Central memory CD4-positive, alpha-beta T cell (primary cell): ENCODE measurements at places on chromosomes 12 and 14.

GRCh38 chr14:50232276-50232642 is 881 bp upstream of the SOS2 start:
- DNase-seq = no peak

DNA sequence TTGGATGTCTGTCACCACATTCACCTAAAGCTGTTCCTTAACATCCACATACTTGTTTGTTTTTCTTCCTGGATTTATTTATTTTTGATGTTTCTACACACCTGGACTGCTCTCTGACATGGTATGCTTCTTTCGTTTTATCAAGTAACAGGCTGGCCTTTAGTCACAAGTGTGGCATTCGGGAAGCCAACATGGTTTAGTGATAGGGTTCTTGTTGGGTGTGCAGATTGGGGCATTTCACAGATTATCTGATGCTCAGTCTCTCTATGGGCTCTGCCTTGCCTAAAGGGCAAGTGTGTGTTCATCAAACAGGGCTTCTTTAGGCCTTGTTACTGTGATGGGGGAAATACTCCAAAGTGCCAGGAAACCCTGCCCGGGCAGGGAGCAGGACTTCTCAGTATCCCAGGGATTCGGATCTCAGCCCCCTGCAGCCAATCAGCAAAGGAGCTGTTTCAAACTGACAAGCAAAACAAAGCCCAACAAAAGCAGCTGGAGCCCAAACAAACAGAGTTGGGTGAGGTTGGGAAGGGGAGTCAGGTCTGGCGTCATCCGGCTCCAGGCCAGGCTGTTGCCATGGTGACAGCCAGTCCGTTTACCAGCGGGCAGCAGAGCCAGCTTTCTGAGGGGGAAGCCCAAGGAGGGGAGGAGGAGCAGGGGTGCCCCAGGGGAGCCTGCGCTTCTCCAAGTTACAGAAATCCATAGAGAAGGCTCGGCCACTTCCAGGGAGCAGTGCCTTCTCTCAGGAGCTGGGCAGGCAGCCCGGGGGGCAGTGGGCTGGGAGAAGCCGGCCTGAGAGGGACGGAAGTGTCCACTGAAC is 31.9 kb downstream of the FOS start:
- no peak for DNase-seq

- no peak for DNase-seq
These were observed 18.1 kb upstream of the EIF5 start for GRCh38 chr14:103315941-103316340.

- DNase-seq = no peak
These were observed 102.8 kb downstream of the SCAF11 start for GRCh38 chr12:45887544-45887943.

DNA sequence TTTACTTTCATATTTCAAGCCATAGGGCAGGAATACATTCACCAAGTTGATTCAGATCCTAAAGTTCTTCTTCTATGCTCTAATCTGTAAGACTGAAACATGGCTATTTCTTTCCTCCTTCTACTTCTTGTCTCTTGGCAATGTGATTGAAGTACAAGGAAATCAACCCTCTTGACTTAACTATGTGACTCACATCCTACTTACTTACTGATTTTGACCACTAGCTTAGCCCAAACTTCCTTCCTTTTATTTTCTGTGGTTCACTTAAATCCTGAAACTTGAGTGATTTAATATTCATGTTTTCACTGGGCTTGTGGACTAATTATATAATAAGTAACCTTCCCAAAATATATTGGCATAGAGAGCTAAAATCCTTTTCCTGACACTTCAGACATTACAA is 111.2 kb upstream of the NOVA1 start:
- DNase-seq = no peak

DNA sequence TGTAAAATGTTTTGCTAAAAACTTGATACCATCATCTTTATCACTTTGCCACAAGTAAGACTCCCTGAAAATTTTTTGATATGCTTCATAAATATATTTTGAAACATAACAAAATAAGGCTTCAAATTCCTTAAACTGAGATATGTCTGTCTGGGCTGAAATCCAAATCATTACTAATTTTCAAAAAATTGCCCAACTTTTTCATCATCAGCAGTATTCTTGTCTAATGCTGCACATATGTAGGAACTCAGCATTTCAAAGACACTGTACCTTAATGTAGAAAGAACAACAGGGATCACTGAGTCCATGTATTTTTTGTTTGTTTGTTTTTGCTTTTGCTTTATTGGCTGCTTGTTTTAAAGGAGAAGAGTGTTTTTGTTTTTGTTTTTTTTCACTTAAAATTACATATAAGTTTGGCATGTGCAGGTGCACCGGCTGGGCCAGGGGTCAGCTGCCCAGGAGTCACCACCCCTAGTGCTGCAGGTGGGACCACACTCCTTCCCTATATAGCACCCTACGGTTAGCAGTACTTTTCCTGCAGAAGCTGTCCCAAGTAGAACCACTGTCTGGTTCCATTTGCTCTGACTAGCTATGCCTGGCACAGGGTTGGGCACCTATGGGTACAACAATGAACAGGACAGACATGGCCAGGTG is 231.2 kb downstream of the PIK3C2G start:
- DNase-seq = no peak

DNA sequence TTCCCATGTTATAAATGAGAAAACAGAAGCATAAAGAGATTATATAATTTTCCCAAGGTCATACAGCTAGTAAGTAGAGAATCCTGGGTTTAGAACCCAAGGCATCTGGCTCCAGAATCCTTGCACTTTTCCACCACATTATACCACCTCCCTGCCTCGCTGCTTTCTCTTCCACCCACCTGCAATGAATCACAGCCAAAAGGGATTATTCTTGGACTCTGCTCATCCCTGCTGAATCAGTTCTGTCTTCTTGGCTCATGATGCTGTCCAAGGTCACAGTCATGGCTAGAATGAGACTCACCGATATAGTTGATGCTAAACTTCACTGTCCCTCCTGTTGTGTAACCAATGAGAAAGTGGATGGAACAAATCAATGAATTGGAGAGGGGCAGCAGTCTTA is 356.6 kb downstream of the FUT8 start:
- no peak for DNase-seq

DNA sequence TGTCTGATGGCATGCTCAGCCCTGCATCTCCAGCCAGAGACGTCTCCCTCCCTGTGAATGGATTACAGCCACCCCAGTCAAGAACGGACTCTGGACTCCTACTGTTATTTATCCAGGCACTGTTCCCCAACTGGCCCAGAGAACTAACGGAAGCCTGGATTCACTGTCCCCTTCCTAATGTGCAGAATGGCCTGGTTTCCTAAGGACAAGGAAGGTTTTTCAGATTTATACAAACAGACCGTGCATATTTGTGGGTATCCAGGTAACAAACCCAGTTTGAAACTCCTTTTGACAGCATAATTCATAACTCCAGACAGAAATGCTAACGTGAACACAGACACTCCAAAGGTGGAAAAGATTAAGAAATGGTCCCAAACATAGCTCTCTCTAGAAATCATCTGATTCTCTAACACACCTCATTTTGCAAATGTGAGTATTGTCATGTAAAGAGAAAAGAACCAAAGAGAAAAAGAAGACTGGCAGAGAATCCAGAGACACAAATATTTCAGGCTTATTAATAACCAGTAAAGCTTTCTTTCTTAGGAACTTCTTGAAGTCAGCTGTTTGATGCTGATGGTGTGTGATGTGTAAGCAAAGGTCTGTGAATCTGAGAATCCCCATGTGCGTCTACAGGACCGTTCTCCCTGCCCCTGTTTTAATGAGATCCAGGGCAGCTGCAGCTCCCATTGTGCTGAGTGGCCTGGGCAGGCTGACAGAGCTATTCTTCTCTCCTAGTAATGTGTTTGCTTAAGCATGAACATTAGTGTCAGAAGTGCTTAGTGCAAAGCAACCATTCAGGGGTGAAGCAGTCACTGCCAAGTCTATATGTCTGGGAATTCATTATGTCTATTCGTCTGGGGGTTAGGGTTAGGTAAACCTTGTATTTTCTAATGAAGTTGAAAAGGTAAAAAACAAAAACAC is 86.8 kb upstream of the HIF1A start:
- DNase-seq = no peak

GRCh38 chr12:14362352-14362751 is 3.1 kb upstream of the ATF7IP start:
- DNase-seq = no peak

- DNase-seq = no peak
These were observed 2.6 kb upstream of the PHC1 start for GRCh38 chr12:8911606-8912268.

DNA sequence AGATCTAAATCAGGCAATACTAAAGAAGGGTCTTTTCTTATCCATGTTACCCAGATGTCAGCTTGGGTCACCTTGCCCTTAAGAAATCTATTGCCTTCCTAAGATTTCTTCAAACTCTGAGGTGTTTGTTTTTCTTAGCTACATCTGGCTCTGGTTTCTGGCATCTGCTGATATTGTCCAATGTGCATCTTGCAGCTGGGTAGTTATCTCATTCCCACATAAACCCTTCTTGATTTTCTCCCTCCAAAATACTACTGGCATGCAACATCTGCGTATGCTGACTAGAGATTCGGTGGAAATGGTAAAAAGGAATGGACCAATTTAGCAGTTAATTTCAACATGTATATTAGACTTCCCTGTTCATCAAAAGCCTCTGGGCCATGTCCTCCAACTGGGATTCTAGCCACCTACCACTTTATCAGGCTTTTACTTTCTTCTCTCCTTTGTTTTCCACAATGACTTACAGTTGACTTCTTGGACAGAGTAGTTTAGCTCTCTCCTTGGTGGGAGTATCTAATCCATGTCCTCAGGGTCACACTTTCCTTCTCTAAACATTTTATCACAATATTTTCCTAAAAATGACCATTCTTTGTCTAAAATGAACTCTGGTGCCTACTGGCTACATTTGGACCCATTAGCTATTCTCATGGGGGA is 324.8 kb upstream of the FAR2 start:
- no peak for DNase-seq

- DNase-seq = no peak
These were observed 63.2 kb upstream of the SFSWAP start for GRCh38 chr12:131647667-131648066.

DNA sequence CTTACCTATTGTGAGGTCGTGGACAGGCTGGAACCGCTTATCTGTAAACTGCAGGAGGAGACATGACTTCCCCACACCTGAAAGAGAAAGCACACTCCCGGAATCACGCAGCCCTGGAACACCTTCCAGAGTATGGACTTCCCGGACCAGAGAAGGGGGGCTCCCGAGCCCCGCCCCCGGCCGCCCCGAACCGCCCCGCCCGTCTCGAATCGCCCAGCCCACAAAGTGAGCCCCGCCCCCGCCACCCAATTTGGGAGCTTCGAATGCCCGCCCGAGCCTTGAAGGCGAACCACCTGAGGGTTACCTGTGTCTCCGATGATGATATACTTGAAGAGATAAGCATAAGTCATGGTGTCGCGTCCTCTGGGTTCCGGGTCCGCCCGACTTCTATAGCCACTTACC is 235 bp downstream of the RAB2B start:
- no peak for DNase-seq

DNA sequence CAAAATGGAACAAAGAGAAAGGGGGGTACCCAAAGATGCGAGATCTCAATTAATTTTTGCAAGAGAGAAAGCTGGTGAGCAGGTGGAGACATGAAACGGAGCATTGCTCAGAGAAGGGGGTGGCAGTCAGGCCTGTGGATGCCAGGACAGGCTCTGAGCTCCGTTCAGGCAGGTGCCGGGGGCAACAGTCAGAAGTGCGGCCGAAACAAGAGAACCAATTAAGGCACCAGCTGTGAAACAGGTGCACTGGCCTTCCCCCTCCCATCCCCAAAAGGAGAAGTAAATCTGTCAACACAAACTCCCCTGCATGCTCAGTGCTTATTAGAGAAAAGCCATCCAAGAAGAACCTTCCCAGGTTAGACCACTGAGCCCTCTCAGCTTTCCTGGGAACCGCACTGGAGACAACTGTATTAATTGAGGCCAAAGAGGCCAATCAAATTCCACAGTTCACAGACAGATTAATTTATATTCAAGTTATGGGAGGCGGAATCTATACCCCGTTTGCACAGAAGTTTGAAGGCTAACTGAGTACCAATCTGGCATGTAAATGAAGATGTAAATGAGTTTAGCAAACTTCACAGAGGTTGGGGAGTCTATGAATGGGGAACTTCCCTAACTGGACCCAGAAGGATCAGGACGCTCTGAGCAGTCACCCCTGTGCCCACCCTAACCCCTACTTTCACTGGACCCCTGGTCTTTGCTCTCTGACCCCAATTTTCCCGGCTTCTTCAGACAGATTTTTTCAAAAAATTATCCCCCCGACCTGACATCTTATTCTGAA is 20.9 kb downstream of the OAS2 start:
- no peak for DNase-seq

GRCh38 chr12:120474616-120474960 is 5.0 kb upstream of the SRSF9 start:
- no peak for DNase-seq

- DNase-seq = no peak
These were observed 289.8 kb downstream of the RGS6 start for GRCh38 chr14:72222046-72222445.

DNA sequence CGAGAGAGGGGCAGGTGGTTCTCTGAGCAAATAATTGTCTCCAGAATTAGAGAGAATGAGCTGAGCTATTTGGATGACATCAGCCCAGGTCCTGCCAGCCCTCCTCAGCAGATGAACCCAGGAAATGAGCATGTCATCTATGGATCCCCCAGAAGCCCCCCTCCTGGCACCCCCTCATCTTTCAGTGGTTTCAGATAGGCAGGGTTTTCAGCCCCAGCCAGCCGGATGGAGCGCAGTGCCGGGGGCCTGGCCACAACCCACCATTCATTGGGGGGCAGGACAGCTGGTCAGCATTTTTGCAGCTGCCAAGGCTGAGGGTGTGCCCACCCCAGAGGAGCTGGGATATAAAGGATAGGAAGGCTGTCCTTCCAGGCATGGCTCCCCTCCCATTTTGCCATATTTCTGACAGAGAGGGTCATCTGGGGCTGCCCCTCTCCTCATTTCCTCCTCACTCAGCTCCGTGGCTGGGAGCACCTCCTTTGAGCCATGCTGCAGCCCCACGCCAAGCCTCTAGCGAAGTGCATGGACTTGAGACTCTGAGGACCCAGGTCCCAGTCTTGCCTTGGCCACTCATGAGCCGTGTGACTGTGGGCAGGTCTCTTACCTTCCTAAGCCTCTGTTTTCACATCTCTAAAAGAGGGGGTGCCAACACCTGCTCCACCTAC is 6.0 kb upstream of the KRT71 start:
- no peak for DNase-seq

DNA sequence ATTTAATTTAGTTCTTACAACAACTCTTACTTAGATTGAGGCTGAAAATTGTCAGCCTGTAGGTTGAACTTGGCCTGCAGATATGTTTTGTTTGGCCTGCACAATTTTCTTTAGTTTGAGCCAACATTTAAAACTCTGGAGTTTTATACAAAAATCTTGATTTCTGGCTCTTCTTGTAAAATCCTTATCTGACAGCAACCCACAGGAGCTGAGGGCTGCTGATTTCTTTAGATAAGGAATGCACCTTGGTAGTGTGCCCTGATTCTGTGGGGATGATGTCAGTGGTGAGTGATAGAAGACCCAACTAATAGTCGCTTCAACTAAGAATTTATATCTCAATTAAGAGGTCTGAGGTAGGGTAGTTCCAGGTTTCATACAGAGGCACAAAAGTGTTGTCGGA is 49.5 kb downstream of the SOCS2 start:
- no peak for DNase-seq
